ENCODE measurements at places on chromosomes 11 and 22.

DNA sequence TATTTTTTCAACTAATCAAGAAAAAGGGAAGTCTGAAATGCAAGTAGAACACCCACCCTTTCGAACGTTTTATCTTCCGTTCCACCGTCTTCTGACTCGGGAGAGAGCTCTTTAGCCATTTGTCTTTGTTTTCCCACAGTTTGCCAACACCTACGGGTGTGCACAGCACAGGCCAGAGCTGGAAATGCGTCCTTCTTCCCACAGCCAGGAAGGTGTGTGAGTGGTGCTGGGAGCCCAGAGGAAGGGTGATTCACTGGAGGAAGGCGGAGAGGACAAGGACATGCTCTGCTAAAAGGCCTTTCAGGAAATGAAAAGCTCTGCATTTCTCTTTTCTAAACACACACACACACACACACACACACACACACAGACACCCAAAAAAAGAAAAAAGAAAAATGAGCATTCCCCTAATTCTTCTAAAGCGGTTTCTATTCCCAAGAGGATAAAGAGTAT is 18.5 kb downstream of the ENDOD1 start:
- DNase-seq: no peak

DNA sequence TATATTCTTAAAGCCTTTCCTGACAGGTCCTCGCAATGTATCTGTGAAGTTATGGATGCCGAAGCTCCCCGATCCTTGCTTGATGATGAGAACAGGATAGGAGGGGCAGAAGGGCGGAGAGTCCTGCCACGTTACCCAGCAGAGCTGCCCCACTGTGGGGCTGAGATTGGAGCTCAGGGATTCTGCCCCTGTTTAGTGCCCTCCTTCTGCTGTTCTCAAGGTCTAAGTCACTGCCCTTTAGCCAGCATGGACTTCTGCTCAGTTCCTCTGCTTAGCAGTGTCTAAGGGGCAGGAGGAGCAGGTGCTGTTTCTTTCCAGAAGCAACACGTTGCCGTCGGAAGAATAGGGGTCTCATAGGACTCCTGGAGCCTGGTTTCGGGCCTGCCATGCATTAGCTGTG is 164.2 kb upstream of the B3GAT1 start:
- no peak for DNase-seq

- DNase-seq: no peak
These were observed 67.8 kb downstream of the SYT9 start for GRCh38 chr11:7319501-7319900.

GRCh38 chr11:26719998-26720397 is 1.9 kb downstream of the SLC5A12 start:
- DNase-seq: no peak

DNA sequence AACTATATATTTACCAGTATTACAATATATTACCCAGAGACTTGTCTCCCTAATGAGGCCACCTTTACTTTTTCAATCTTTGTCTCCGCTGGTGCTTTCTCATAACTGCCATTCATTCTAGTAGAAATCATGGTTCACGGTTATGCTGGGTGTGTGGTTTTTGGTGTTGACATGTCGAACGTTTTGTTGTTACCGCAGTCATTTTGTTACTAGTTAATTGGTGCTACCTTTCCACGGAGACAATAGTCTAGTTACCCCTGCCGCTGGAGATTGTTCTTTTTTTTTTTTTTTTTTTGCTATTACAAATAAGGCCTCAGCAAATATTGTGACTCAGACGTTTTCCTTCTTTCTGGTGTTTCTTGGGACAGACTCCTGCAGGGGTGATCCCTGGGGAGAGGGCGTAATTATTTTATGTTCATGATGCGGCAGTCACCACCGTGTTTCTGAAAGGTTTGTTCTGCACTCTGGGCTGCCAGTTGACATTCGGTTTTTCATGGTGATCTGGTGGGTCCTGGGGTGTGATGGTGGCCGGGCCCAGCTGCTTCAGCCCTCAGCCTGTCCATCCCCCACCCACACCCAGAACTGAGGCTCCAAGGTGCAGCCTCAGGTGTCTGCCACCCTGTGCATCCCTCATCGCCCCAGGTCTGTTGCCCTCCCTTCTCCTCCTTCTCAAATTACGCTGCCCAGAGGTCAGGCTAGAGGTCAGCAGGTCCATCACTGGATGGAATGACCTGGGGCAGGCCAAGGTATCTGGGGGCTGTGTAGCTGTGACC is 28.6 kb downstream of the LRP5 start:
- no peak for DNase-seq

DNA sequence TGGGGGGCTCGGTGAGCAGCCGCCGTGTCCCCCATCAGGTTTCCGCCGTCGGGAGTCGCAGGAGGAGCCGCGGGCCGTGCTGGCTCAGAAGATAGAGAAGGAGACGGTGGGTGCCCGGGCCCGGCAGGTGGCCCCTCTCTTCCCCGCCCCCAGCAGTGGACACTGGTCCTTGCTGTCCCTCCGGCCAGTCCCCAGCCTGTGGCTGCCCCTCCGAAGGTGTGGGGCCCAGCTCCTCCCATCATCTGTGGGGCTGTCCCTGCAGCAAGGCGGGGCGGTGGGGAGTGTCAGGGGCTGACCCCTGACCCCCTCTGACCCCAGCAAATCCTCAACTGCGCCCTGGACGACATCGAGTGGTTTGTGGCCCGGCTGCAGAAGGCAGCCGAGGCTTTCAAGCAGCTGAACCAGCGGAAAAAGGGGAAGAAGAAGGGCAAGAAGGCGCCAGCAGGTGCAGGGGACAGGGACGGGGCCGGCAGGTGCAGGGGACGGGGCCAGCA is 15.3 kb downstream of the EPS8L2 start:
- DNase-seq: no peak

GRCh38 chr11:43234881-43235280 is 76.9 kb upstream of the API5 start:
- DNase-seq: no peak

Data from T-helper 2 cell treated with Interferon-gamma antibody and Interleukin-4, amounts not matched to agents 5 μg/mL and 100 μg/mL, for 36 hours (primary cell).